Non-pigmented ciliary epithelial cell (primary cell): ENCODE measurements at places on chromosomes 2 and 18.

- no peak for DNase-seq
Measured at GRCh38 chr2:144409241-144409640, 110.7 kb downstream of the ZEB2 start.

- DNase-seq = no peak
Measured at GRCh38 chr2:121052521-121052920, 232.5 kb downstream of the TFCP2L1 start.

DNA sequence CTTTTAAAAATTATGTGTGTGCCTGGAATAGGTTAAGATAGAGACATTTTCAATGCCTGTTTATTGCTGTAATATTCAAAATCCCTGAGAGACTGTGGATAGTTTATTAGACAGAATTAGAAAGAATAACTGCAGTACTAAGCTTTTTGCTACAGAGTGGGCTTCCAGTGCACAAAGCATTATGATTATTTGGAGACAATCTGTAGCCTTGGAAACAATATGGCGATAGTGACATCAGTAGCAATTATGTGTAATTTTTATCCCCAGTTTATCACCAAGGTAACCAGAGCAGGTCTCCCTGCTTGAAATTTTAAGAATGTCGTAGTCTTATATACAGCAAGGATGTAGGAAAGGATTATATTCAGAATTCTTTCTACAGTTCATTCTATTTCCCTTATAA lies 100.0 kb downstream of the MYO3B start:
- no peak for DNase-seq

GRCh38 chr18:58649966-58650816 lies 21.1 kb upstream of the MALT1 start:
- DNase-seq = no peak

DNA sequence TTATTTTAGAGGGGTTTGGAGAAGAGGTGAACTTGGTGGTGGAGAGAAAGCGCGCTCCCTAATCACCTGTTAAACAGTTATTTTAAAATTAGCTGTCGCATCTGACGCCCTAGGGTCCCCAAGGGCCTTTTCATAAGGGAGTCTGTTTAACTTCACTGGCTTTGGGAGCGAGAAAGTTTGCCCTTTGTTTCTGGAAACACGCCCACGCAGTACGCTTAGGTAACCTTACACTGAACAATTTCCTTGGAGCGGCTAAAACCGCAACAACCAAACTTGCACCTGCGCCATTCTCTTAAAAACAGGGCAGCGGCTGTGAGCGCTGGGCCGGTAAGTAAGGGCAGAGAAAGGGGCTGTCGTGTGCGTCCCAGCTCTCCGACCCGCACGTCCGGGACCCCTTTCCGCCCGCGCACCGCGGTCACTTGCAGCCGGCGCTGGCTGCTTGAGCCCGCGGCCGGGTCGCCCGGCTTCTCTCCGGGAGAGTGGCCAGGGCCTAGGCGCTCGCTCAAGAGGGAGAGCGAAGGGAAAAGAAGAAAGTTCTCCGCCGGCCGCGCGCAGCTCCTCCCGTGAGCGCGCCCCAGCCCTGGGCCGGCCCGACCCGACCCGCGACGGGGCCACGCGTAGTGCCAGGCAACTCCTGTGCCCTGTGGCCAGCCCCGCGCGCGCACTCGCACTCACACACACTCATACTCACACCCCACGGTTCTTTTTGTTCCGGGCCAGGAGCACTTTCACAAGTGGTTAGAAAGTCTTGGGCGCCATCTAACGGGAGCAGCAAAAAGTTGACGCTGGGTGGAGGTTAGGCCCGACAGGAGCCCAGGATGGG lies 19.2 kb downstream of the POU3F3 start:
- peak; percentile 32 for DNase-seq

GRCh38 chr2:71100195-71100964 lies 29.6 kb downstream of the MCEE start:
- no peak for DNase-seq
